Activated CD8-positive, alpha-beta memory T cell treated with anti-CD3 and anti-CD28 coated beads, Interleukin-2, amount 50 U/mL, for 4 hours (primary cell): ENCODE measurements at places on chromosomes 7 and 10.

DNA sequence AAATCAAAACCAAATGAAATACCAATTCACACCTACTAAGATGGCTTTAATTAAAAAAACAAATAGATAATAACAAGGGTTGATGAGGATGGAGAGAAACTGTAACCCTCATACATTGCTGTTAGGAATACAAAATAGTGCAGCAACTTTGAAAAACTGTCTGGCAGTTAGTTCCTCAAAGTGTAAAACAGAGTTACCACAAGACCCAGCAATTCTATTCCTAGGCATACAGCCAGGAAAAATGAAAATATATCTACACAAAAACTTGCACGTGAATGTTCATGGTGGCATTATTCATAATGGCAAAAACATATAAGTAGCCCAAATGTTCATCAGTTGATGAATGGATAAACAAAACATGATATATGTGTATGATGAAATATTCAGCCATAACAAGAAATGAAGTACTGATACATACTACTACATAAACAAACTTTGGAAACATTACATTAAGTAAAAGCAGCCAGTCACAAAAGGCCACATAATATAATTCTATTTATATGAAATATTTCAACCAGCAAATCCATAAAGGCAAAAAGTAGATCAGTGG, 83.5 kb downstream of the BRAF start:
- DNase-seq: no peak

DNA sequence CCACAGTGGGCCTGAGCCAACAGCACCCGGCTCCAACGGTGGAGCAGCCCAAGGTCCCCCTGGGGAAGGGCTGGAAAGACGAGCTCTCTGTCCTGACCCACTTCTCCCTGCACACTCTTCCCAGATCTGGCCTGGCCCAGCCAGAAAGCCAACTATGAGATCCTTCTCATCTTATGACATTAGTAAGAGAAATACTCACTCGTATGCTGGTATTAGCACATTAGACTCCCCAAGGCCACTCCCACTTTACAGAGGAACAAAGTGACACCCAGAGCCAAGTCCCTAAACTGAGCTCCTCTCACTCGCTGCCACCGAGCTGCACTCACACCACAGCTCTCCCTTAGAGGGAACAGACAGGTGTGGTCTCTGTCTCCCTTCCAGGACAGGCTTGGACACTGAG, 24.8 kb downstream of the DLG5 start:
- DNase-seq: no peak

DNA sequence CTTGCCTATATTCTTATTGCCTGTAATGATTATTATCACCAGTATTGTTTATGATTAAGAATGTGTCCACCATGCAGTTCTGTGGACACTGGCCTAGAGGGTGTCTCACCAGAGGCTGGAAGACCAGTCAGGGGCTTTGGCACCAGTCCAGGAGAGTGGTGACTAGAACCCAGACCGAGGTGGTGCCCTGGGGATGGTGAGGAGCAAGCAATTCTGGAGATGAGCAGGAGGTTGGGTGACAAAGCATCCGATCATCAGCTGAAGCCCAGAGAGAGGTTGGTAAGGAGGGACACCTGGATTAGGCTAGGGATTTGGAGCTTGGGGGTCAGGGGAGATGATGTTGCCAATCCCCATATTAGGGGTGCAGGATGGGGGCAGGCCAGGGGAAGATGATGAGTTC, 124.4 kb downstream of the EMX2 start:
- DNase-seq: no peak

DNA sequence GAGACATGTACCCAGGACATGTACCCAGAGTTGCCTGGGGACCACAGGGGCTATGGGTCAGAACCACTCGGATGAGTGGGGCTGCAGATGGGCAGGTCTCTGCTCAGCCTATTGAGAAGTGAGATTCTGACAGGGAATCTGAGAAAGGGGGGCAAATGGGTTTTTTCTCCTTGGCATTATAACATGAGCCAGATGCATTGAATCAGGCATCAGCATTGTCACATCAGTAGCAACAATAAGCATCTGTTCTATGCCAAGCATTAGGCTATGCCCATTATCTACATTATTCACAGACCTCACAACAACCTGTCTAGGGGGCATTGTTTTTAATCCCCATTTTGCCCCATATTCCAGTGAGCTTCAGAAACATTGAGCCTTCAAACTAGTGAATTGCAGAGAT, 108.2 kb downstream of the PLCE1 start:
- no peak for DNase-seq

- DNase-seq: no peak
These were observed 180.7 kb upstream of the KLF14 start for GRCh38 chr7:130914554-130915294.

- no peak for DNase-seq
These were observed 316.1 kb downstream of the ADRA2A start for GRCh38 chr10:111392910-111393309.
